Lower lobe of right lung (tissue), 2 donors: ENCODE measurements at places on chromosomes 7 and 10. TPM values are rescaled to one million over a fixed set of nuclear protein-coding genes. Genes with fewer than 3 reads are reported as not detected.

DNA sequence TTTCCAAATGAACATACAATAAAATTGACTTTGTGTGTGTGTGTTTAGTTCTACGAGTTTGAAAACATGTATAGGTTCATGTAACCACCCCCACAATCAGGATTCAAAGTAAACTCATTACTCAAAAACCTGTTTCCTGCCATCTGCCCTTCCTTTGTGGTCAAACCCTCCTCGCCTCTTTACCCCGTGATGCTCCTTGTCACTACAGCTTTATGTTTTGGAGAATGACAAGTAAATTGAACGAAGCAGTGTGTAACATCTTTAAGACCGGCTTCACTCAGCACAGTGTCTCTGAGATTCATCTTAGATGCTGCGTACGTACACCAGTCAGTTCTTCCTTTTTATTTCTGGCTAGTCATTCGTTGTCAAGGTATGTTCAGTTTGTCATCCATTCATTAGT, 54.6 kb upstream of the MKI67 start:
- DNase-seq, result no peak

GRCh38 chr10:128373071-128373749, 247.0 kb upstream of the MKI67 start:
- no peak for DNase-seq

- no peak for DNase-seq
Observed at GRCh38 chr10:101803511-101803910, 14.7 kb downstream of the OGA start.

- DNase-seq, result no peak
Observed at GRCh38 chr10:52558090-52558489, 214.5 kb downstream of the MBL2 start.

DNA sequence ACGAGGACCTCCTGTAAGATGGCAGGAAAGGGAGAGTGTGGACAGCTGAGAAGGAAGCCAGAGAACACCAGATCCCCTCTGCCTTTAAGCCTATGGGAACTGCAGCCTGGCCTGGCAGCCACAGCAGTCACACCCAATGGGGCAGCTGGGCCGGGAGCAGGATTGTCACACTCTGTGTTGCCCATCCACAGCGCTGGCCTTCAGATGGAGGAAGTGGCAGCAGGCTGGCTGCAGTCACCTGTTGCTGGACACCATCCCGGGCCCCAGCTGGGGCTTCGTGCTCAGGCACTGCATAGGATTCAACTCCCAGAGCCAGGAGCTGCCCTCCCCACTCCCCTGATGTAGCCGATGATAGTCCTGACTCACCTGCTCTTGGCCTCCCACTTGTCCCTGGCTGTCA, 114.4 kb downstream of the COL13A1 start:
- DNase-seq, result no peak

DNA sequence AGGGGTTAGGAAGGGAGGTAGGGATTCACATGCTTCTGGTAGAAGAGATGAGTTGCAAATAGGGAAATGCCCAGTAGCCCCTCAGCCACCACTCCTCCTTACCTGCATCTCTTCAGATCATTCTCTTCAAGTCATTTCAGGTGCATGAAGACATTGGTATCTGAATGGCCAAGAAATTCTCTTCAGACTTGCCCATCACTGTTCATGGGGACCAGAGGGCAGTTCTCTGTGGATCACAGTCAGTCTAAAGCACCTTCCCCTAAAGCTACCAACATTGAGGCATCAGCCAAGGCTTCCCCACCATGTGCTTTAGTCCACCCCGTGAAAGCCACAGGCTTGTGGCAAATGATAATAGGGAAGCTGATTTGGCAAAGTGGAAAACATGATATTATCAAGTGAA, 319.4 kb upstream of the ZNF32 start:
- no peak for DNase-seq

Gene FEZF1
- not detected for total RNA-seq

Gene HOXA13
- not detected for total RNA-seq

Gene WDR11
- 51.4 TPM for total RNA-seq
